Colonic mucosa (tissue), 4 donors: ENCODE measurements at places on chromosomes 2 and 18. TPM values are rescaled to one million over a fixed set of nuclear protein-coding genes. Genes with fewer than 3 reads are reported as not detected.

- DNase-seq: no peak
Observed at GRCh38 chr2:182862091-182862490, 4.3 kb downstream of the FRZB start.

GRCh38 chr18:23173912-23174311 lies 38.6 kb downstream of the CABLES1 start:
- DNase-seq: no peak

DNA sequence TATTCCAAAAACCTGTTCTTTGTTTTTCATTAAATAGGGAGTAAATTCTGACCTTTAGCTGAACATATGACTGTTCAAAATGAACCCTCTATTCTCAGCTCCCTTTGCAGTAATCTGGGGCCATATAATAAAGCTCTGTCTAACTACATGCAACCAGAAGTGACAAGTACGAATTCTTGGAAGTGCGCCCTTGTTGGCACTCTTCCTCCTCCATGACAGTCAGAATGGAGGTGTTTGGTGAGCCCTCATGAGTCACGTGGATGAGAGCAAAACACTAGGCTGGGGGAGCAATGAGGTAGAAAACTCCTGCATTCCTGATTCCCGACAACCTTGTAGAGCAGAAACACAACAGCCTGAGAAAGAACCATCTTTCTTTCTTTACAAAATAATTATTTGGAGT lies 552.9 kb downstream of the FBXO15 start:
- no peak for DNase-seq

CREG2 gene
- total RNA-seq: not detected

- DNase-seq: no peak
Observed at GRCh38 chr2:120346026-120346666, at the start of gene INHBB. Gene INHBB, plus strand, starts transcription at chr2:120346136. Its CDS starts 53 bp downstream, at chr2:120346189.

ONECUT2 gene
- 0.49 TPM for total RNA-seq

CBLN2 gene
- total RNA-seq: 0.96 TPM

DNA sequence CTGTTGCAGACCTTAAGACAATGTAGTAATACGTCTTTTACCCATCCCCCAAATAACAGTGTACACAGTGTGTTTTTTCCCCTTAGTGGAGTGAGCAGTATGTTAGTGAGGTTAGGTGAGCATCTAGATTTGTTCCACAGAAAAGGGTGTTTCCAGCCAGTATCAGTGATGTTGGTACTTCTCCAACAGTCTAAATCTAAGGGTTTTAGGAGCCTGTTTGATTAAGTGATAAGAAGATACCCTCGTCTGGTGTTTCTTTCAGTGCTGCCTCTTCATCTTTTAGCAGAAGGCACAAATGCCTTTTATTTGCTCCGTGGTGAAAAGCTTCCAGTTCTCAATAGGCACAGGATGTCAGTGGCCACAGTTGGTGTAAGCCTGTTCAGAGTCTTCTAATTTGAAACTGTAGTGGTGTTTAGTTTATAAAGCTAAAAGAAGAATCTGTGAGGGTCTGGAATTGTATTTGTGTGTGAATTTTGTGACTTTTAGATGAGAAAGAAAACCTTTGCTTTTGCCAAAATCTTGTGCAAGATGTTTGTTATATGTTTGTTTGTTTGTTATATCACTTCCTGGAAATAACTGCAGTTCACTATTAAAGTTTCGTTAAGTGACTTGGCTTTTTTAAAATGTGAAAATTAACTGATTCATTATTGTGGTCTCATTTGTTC lies 71.2 kb downstream of the MAP4K4 start:
- DNase-seq: no peak

- DNase-seq: no peak
Observed at GRCh38 chr18:61333746-61334490, 688 bp downstream of the CDH20 start.

GRCh38 chr2:71581026-71581425 lies 127.7 kb downstream of the DYSF start:
- no peak for DNase-seq

DNA sequence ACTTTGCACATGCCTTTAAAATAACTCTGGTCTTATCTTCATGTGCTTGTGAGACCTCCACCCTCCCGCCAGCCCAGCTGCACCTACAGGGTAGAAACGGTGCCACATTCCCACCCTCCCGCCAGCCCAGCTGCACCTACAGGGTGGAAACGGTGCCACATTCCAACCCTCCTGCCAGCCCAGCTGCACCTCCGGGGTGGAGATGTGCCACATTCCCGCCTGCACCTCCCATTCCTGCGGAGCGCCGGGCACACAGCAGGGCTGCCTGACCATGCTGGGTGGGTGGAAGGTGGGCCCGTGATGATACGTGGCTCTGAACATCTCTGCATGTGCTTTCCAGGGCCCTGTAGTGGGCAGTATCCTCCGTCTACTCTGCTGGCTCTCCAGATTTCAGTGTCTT lies 243.7 kb upstream of the PXDN start:
- DNase-seq: no peak

DNA sequence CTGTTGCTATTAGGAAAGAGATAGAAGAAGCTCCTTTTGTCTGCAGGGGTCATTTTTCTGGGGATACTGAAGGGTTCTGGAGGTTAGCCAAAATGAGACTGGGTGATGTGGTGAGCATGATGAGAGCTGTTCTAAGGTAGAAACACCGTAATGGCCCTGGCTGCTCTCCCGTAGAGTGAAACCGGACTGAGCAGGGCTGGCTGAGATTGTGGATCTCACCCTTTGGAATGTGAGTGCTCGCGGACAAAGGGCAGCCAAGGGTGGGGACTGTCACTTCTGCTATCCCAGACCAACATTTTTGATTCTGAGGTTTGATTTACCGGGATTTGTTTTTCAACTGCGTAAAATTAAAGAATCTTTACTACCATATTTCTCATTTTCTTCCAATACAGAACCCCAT lies 36.2 kb downstream of the TNFRSF11A start:
- no peak for DNase-seq
